ENCODE measurements at places on chromosomes 11 and 22.

- DNase-seq: no peak
These were observed 147.0 kb upstream of the MTNR1B start for GRCh38 chr11:92822410-92822809.

DNA sequence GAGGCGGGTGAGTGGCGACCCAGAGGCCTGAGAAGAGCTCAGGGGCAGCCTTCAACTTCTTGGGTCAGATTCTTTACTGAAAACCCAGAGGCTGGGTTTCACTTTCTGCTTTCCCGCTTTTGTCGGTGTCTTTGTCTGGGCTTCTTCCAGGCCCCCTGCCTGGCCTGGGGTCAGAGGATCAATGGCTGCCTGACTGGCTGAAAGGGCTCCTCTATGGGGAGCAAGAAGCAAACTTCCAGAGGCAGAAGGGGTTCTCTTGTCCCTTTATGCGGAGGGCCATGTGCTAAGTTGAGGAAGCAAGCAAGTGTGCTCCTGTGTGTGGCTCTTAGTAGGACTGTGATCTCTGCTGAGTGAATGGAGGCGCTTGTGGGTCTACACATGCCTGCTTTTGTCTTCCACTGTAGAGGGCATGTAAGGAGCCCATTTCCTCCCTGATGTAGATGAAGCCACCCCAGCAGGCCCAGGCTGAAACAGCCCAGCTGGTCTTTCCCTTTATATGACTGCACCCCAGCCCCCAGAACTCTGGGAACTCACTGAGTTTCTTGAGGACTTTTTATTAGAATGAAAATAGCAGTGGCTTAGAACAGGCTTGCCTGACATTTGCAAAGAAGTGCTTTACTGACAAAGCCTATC is 1.0 kb upstream of the PKNOX2 start:
- no peak for DNase-seq

- DNase-seq: no peak
These were observed 746.1 kb downstream of the LUZP2 start for GRCh38 chr11:25242928-25243327.

DNA sequence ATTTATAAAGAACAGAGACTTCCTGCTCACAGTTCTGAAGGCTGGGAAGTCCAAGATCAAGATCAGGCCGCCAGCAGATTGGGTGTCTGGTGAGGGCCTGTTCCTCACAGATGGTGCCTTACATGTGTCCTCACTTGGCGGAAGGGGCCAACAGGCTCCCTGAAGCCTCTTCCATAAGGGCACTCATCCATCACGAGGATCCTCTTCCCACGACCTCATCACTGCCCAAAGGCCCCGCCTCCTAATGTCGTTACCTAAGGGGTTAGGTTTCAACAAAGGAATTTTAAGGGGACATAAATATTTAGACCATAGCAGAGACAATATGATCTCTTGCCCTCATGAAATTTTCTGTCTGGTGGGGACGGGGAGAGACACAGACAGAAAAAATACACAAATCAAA is 18.6 kb downstream of the TP53AIP1 start:
- DNase-seq: no peak

GRCh38 chr11:7657306-7658025 is 15.8 kb downstream of the CYB5R2 start:
- peak; percentile 85 for DNase-seq

- DNase-seq: no peak
These were observed 1.1 kb upstream of the PYGM start for GRCh38 chr11:64760759-64761420.

DNA sequence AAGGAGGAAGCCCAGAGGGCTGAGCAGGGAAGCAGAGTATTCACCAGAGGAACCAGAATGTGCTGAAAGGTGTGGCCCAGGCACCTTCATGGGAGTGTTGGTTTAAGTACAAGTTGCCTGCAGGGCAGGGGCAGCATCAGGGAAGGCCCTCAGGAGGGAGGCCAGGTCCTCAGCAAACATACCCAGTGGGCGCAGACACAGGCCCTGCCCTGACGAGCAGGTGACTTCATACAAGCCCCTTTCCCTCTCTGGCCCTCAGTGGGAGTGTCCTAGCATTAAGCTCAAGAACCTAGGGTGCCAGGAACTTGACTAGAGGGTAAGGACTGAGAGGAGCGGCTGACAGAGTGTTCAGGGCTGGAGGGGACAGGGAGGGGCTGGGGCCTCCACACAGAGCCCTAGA is 7.5 kb upstream of the CASTOR1 start:
- DNase-seq: no peak

DNA sequence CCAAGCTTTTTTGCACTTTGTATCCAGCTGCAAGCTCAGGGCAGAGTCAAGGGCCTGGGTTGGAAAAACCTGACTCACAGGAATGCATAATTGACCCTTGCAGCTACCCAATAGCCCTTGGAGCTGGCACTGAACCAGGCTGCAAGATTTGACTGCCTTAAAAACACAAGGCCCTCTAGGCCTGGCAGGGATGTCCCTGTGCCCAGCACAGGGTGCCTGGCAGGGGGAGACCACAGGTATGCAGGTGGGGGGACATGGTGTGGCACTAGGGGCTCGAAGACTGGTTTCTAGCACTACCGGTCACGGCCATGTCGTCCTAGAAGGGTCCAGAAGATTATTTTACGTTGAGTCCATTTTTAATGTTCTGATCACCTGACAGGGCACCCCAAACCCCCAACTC is 30.2 kb downstream of the SBF1 start:
- peak; percentile 55 for DNase-seq

DNA sequence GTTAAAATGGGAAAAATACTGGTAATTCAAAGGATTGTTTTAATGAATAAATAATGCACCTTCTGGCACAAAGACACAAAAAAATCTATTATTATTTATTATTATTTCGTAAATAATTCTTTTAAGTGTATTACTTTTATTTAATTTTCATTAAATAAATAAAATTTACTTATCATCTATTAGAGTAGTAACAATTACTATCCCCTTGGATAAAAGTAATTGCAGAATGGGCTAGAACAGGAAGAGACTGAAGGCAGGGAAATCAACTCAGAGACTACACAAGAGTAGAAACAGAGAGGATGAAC is 23.0 kb downstream of the OR8B12 start:
- no peak for DNase-seq

DNA sequence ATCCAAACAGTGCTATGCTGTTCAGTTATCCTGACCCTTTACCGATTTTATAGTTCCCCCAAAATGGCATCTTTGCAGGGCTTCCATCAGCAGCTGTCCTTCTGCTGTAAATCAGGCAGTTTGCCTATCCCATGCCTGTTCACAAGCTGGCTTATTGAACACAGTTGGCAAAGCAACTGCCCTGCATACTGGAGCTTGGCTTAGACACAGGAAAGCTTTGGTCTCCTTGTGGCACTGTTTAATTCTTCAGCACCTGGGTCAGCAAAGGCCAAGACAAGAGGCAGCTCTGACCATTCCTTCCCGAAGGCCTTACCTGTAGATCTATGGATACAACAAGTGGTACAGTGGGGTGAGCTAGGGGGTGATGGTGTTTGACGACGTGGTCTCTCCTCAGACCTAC is 32.2 kb downstream of the TSPAN18 start:
- DNase-seq: no peak

GRCh38 chr11:87453531-87454089 is 415.9 kb downstream of the TMEM135 start:
- DNase-seq: no peak

GRCh38 chr22:40838486-40838885 is 18.0 kb downstream of the ST13 start:
- no peak for DNase-seq

GRCh38 chr22:38782402-38783094 is 11.4 kb downstream of the DNAL4 start:
- peak; percentile 69 for DNase-seq
